ENCODE measurements at places on chromosomes 16 and 17.

DNA sequence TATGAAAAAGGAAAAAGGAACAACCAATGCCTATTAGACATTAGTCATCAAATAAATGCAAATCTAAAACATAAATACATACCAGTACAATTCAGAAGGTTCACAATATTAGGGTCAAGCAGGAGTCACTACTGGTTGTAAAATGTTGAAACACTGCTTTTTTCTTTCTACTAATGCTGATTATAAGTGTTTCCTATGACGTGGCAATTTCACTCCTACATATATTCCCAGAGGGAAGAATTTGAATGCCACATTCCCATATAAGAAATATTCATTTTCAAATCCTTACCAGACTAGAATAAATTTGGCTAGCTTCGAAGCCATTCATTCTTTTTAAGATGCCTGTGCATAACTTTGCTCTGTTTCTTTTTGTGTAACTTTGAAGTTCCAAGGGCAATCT, 2.6 kb upstream of the KRTAP9-2 start:
- DNase-seq, result no peak

GRCh38 chr17:36935671-36936454, 1.4 kb upstream of the LHX1 start:
- DNase-seq, result no peak

GRCh38 chr16:50534556-50534955, 13.6 kb upstream of the NKD1 start:
- no peak for DNase-seq

GRCh38 chr17:33328129-33328528, 35.0 kb upstream of the ASIC2 start:
- no peak for DNase-seq

GRCh38 chr17:4249452-4250029, 14.2 kb downstream of the ANKFY1 start:
- DNase-seq, result no peak

- DNase-seq, result no peak
These were observed 37.2 kb downstream of the SKAP1 start for GRCh38 chr17:48392857-48393256.

GRCh38 chr17:78921437-78921971, 3.7 kb downstream of the TIMP2 start:
- DNase-seq, result no peak

GRCh38 chr16:87407511-87408112, 15.5 kb downstream of the MAP1LC3B start:
- no peak for DNase-seq

DNA sequence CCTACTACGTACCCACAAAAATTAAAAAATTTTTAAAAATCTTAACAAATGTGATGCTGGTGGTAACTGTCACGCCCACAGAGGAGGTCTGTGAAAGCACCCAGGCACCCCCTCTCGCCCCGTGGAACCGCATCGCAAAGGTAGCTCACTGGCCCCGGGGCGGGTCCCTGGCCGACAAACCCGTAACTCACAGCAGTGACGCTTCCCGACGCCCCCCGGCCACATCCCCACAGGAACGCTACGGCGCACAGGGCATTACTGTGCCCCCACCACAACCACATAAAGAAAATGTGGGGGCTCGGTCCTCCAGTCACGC, 366 bp downstream of the ANKS3 start:
- DNase-seq, result no peak

DNA sequence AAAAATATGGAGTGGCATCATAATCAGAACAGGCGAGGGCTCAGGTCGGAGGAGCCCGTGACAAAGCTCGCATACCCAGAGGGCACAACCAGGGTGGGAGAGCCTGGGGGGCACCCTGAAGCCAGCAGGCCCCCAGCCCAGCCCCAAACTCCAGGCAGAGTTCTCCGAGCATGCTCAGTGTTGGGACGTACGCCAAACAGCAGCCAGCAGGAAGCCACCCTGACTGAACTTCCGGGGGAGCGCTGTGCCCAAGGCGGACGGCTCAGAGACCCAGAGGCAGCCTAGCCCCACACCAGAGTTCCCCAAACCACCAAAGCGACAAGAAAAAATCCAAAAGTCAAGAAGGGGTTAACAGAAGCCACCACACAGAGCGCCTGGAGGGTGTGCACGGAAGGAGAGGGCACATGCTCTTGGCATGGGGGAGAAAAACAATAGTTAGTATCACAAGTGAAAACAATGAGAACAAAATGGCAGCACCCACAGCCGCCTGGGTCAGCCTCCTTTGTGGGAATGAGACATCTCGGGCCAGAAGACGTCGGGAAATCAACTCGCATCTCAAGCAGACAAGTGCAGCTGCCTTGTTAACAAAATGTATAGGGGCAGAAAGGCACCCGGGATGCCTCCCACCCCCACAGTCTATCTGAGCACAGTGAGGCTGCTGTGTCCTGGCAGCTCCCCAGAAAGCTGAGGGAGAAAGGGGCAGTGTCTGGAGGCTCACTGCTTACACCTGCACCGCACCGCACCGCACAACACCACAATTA, 11.9 kb downstream of the EXOC7 start:
- DNase-seq, result no peak

DNA sequence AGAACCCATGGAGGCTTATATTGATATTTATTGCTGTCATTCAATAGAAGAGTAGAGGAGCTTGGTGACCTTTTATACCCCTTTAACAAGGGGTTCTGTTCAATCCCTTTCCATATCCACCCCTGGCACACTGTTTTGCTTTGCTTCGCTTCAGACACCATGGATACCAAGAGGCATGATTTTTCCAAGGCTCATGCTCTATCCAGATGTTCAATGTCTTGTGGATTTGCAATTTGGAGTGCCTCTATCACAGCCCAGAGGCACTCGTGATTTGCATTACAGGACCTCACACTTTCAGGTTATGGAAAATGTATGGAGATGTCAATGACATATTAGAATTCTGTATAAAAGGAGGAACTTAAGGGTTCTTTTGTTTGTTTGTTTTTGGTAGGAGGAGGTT, 21.5 kb downstream of the CFAP20 start:
- no peak for DNase-seq

DNA sequence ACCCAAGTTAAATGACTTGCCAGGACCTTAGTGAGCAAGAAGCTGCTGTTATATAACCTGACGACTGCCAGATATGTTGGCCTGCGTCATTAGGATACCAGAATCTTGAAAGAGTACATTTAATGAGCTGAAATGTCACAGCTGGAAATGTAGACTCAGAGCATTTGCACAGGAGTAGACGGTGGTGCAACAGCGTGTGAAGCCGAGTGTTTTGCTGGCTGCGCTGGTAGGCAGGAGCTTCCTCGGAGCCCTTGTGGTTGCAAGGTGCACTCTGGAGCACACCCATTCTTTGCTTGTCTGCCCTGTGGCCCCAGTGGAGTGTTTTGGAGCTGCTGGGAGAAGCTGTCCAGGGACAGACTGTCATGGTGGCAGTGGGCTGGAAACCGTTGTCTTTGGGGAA, 79.3 kb downstream of the BANP start:
- DNase-seq, result no peak

DNA sequence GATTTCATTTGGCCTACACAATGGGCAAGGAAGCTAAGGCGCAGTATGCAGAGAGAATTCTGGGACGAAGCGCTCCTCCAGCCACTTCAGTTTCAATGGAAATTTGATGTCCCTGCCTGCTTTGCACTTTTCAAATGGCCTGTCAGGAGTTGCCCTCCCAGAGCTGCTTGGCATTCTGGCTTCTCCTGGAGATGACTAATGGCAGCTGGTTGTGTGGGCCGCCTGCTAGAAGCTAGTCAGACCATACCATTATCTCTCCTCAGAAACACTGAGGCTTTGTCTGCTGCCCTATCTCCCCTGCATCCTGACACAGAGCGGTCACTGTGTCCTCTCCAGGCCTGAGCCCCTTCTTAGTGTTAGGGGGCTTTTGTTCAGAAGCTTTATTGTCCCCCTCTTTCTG, 180.1 kb downstream of the SPECC1 start:
- DNase-seq, result no peak

DNA sequence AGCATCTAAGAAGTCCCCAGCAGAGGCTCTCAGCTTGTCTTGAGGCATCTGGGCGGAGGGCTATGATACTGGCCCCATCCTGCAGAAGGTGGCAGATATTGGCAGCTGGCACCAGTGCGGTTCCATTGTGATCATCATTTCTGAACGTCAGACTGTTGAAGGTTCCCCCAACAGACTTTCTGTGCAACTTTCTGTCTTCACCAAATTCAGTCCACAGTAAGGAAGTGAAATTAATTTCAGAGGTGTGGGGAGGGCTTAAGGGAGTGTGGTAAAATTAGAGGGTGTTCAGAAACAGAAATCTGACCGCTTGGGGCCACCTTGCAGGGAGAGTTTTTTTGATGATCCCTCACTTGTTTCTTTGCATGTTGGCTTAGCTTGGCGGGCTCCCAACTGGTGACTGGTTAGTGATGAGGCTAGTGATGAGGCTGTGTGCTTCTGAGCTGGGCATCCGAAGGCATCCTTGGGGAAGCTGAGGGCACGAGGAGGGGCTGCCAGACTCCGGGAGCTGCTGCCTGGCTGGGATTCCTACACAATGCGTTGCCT, at the start of gene CIITA:
CIITA (plus strand) TSS at position 404 of the 543 bp plus-strand sequence; CDS start at position 533, 129 bp downstream.
- no peak for DNase-seq

GRCh38 chr16:27474921-27475320, 72.9 kb downstream of the IL21R start:
- no peak for DNase-seq

DNA sequence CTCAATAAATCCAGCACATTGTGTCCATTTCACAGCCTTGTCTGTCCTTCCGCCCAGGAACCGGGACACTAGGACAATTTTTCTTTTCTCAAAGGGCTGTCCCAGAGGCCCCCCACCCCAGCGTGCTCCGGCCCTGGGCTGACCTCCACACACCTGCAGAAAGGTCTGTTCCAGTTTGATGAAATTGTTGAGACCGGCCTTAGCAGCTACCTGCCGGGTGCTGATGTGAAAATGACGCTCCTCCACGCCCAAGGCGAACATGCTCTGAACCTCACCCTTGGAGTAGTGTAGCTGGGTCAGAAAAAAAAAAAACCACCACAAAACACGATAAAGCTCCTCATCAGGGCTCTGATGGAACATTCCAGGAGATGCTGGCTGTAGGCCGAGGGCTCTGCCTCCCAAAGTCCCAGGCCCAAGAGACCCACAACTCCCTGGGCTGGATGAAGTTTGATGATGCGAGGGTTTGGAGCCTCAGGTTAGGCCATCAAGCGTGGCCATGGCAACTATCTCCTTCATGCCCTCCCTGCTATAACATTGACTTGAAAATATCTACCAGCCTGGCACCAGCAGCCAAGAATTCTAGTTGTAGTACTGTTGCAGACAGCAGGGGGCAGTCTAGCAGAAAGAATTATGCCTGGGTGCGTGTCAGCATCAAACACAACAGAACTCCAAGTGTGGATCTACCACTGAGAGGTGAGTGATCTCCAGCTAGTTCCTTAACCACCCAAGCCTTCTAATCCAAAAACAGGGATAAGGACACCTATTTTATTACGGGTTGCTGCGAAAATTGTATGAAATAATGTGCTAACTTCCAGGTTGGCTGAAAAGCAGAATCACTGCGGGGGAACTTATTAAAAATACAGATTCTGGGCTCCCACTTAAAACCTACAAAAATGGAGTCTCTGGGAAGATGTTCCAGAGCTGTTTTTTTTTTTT, 62.1 kb downstream of the RMI2 start:
- DNase-seq, result peak; percentile 40

GRCh38 chr16:56426585-56426984, 1.2 kb upstream of the AMFR start:
- DNase-seq, result no peak

DNA sequence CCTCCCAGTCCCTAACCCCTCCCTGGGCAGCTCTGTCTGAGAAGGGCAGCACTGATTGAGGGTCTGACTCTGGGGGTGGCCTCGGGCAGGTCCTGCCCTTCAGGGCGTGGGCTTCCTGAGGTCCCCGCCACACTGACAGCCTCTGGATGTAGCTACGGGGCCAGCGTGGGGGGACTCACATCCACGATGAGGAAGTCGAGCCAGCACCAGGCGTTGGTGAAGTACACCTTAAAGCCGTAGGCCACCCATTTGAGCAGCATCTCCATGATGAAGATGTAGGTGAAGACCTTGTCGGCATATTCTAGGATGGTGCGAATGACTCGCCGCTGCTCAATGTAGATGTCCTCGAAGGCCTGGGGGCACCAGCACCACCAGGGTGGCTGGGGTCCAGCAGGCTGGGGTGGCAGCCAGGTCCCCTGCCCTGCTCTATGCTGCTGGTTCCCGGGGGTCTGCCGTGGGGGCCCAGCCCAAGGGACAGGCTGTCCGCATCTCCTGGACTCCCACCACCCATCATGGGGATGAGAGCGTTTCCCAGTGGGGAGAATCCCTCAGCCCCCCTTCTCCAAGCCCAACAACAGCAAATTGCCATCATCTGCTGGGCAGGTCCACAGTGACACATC, 15.7 kb upstream of the CD79B start:
- DNase-seq, result no peak

DNA sequence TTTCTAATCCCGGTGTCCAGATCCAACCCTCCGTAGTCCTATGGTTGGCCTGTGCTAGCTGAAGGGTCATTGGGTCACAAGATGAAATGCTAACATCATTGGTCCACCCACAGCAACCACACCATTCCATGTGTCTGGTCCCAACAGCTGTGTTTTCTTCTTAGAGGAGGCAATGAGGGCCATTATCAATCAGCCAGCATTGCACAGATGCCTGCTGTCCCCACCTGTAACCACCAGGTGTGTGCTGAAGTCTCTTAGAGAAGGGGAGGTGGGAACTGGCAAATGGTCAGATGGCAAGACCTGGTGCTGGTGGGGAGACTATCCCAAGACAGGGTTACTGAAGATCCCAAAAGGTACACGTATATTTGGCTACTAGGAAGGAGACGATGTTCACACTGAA, 37.4 kb downstream of the HIC1 start:
- no peak for DNase-seq

- DNase-seq, result no peak
These were observed 3.0 kb downstream of the RAB26 start for GRCh38 chr16:2151188-2152091.

DNA sequence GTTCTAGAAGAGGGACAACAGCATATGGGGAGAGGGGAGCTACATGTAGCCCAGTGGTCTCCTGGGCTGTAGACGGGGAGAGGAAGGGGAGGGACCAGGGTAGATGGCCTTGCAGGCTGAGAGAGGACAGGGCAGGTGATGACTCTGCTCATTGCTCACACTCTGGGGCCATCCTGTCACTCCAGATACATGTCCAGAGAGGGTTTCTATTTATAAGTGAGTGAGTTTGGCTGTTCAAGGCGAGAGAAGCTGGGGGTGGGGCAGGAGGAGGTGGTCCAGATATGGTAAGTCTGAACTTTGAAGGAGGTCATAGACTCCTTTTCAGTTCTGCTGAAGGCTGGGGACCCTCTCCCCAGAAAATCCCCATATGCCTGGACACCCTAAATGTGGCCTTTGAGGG, 22.2 kb downstream of the CACNA1G start:
- DNase-seq, result no peak

- DNase-seq, result no peak
These were observed 97.2 kb downstream of the RAP1GAP2 start for GRCh38 chr17:2893422-2893914.

DNA sequence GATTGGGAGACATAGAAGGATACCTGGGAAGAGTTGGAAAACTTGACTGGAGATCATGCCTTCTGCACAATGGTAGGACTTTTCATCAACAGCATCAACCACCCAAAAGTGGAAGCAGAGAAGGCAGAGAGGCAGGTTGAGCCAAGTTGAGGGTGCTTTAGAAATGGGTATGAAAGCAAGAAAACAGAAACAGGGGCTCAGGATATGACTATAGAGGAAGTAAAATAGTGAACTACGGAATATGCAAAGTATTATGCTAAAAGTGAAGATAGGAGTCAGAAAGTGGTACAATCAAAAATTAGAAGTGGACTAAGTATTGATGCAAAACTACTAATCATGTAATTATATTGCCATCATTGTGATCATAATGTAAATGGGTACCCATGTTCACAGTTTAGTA, 16.1 kb upstream of the ARHGAP44 start:
- no peak for DNase-seq
